ENCODE measurements at places on chromosomes 11 and 22.

DNA sequence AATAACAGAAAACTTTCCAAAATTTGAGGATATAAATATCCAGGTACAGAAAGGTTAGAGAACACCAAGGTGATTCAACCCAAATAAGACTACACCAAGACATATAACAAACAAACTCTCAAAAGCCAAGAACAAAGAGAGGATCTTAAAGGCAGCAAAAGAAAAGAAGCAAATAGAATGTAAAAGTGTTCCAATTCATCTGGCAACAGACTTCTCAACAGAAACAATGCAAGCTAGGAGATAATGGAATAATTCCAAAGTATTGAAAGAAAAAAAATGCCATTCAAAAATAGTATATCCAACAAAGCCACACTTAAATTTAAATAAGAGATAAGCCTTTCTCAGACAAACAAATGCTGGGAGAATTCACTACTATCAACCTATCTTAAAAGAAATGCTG lies 153.0 kb upstream of the FAT3 start:
- no peak for DNase-seq

GRCh38 chr11:122230385-122230755 lies 114.4 kb upstream of the BLID start:
- DNase-seq = no peak

- no peak for DNase-seq
These were observed 5.6 kb upstream of the MFNG start for GRCh38 chr22:37491559-37492427.

DNA sequence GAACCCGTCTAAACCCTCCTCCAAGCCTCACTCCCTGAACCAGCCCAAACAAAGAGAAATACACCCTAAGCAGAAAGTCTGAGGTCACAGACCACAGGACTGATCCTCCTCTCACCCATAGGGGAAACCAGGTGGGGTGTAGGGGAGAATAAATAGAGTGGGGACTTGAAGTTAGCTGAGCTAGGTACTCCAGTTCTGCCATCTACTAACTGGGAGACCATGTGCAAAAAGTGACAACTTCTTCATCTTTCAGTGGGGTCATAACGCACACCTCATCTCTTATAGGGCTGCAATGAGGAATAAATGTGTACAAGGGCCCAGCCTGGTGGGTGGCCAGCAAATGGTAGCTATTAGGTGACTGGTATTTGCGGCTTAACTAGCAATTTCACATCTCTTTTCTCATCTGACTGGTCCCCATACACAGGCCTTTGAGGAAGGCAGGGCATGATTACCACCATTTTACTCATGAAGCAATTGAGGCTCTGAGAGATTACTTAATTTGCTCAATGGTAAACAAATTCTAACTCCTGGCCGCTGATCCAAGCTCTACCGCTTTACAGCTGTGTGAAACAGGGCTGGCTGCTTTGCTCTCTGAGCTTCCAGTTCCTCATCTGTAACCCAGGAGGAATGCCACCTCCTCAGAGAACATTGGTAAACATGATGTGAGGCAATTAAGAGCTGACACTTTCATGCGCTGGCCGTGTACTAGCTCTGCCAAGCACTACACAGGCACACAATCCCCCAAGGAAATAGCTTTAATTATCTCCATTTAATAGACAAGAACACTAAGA lies 16.6 kb downstream of the TBC1D10A start:
- DNase-seq = no peak

GRCh38 chr11:58060939-58061672 lies 30.4 kb downstream of the OR6Q1 start:
- peak; percentile 62 for DNase-seq

- DNase-seq = no peak
These were observed 4.9 kb upstream of the TMEM132A start for GRCh38 chr11:60919320-60919719.

GRCh38 chr22:39956932-39957664 lies 3.1 kb upstream of the TMA7B start:
- no peak for DNase-seq

Data from GM23338 (cell line).